ENCODE measurements at places on chromosomes 12 and 14.
A peak's percentile ranks its signal among the peaks of the same experiment; 100 is the strongest.

DNA sequence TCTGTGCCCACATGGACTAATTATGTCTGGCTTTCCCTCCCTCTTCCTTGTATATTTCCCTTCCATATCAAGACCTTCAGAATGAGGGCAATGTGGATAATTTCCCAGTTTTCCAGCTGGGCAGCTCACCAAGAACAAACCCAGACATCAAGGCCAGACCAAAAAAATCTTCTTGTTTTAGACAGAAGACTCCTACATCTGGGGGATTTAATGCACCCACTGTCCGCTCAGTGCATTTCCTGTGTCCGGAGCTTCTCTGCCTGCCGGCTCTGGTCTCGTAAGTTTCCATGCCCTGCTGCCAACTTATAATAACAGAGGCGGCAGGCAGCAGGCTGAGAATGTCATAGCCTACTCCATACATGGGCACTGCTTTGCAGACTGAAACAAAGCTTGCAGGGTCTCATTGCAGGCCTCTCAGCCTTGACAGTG, 207.2 kb upstream of the BCL2L14 start:
- no peak for DNase-seq

GRCh38 chr12:14238221-14238792, 127.2 kb upstream of the ATF7IP start:
- no peak for DNase-seq

DNA sequence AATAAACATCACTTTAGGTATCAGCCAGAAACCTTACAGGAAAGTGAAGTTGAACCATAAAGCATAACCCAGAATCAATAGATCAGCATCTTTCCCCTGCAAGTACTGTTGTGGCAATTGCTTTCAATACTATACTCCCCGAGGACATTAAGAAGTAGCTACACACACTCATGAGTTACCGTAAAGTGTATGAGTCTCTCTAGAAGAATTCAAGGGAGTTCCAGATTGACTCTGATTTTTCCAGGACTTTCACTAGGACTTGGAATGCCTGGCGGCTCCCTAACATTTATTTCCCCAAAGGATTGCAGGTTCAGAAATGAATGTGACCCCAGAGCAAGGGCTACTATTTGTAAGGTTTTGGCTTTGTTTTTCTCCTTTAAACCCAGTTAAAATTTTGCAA, 465.4 kb upstream of the MDGA2 start:
- no peak for DNase-seq

DNA sequence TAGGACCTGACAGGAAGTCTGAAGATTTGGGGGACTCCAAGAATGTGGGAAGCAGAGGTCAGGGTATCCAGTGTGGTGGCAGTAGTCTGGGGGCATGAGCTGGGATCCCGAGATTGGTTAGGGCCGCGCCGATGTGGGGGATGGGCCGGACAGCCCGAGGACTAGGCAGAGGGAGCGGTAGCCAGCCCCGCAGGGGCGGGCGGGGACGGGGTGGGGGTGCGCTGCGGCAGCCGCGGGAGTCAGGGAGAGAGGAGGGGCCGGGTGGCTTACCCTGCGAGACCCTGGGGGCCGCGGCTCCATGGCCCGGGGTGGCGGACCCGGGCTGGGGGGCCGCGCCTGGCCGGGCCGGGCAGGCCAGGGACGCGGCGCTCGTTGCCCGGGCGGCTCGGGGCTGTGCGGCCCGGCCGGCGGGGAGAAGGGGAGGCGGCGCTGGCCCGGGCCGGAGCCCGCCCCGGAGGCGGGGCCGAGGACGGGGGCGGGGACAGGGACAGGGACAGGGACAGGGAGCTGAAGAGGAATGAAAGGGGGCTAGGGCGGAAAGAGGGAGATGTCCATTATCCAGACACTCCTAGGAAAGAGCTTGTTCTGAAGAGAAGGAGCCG, 5.6 kb downstream of the ZNF385A start:
- DNase-seq, result no peak

DNA sequence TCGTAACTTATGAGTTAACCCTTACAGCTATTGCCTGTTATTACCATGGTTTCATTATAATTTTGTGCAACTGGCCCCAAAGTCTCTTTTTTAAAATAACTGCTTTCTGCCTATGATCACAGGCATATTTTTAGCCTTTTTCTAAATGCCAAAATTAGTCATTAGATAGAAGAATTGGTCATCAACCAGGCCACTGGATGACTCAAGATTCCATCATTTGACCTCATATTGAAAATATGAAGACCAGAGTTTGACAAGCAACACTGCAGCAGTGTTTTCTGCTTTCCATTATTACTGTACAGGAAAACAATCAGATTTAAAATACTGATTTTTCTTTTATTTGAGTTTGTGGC, 54.7 kb upstream of the OTOGL start:
- peak; percentile 80 for DNase-seq

- DNase-seq, result no peak
Observed at GRCh38 chr12:53225635-53226424, 6.2 kb downstream of the RARG start.

- no peak for DNase-seq
Observed at GRCh38 chr14:52661314-52661713, 34.0 kb downstream of the ERO1A start.

- DNase-seq, result no peak
Observed at GRCh38 chr12:1130571-1130970, 139.5 kb downstream of the ERC1 start.

GRCh38 chr14:95133282-95133681, 24.0 kb downstream of the DICER1 start:
- DNase-seq, result no peak

Measured in kidney glomerular epithelial cell (primary cell).